Gastrocnemius medialis (tissue), 4 donors: ENCODE measurements at places on chromosomes 3 and 15. TPM values are rescaled to one million over a fixed set of nuclear protein-coding genes. Genes with fewer than 3 reads are reported as not detected.

Gene GNAT1
- total RNA-seq: not detected

Gene CCDC39
- 1.2 TPM for total RNA-seq

Gene EPHA6
- total RNA-seq: not detected

GRCh38 chr15:63414474-63415120, 33.0 kb upstream of the CA12 start:
- no peaks in the 10 kb centered on the region for H3K4me1 ChIP-seq
- no peak overlapping the region for H3K4me3 ChIP-seq
- H3K36me3 ChIP-seq: no peaks in the 10 kb centered on the region

DNA sequence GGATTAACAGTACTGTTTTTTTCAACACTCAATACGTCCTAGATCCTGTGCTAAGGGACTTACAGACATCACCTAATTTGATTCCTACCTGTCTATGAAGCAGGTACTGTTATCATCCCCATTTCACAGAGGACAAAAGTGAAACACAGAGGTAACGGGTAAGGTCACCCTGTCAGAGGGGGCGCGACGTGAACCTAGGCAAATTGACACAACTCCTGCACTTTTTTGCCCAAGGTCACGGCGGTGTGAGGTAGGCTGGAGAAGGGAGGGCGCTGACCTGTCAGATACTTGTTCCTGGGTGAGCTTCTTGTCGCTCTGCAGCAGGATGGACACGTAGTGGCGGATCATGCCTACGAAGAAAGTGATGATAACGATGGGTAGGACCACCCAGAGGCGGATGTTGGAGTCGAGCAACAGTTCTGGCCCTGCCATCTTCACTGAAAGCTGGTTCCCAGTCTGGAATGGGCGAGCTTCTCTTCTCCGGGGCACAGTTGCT, 363 bp downstream of the EMC3 start:
- no peaks in the 10 kb centered on the region for H3K36me3 ChIP-seq
- peak overlapping the region; percentile 82 for H3K4me3 ChIP-seq
- H3K4me1 ChIP-seq: peaks cover 35% of the 10 kb centered on the region
- no peaks in the 10 kb centered on the region for H3K27me3 ChIP-seq

GRCh38 chr15:42602501-42602900, 27.1 kb downstream of the STARD9 start:
- no peak for DNase-seq
- no peaks in the 10 kb centered on the region for H3K36me3 ChIP-seq
- no peaks in the 10 kb centered on the region for H3K27me3 ChIP-seq
- H3K4me3 ChIP-seq: no peak overlapping the region
- H3K27ac ChIP-seq: no peak overlapping the region
- H3K4me1 ChIP-seq: peaks cover 6% of the 10 kb centered on the region
